ENCODE measurements at places on chromosomes 5 and 9.
A peak's percentile ranks its signal among the peaks of the same experiment; 100 is the strongest.

- no peak for DNase-seq
These were observed 165.3 kb downstream of the ERCC6L2 start for GRCh38 chr9:96040591-96041461.

DNA sequence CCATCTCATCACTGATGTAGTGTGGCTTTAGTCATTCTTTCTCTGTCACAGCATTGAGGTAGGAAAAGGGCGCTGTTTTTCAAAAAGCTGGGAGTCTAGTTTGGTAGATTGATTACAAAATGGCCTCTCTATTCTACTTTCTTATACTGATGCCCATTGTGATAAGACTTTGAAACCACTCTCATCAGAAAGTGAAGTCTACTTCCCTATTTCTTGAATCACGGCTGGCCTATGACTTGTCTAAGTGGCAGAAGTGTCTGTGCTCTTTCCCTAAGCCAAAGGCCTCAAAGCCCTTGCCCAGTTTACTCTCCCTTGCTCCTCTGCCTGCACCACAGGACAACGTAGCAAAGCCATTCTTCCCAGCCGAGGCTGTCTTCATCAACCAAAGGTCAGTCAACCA is 83.0 kb upstream of the IL33 start:
- no peak for DNase-seq

DNA sequence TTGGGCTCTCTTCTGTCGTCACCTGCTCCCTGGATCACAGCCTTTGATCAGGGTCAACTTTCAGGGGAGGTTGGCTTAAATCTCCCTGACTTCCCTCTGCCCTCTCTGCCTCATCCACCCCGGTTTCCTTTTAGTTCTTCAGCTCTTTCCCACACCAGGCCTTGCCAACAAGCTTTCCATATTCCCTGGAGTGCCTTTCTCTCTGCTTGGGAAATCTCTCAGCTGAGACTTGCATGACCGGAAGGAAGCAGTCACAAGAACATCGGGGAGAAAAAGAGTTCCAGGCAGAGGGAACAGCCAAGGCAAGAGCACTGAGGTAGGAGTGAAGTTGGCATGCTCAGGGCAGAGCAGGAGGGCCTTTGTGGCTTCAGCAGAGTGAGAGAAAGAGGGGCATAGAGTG is 88.4 kb upstream of the HSPA9 start:
- no peak for DNase-seq

DNA sequence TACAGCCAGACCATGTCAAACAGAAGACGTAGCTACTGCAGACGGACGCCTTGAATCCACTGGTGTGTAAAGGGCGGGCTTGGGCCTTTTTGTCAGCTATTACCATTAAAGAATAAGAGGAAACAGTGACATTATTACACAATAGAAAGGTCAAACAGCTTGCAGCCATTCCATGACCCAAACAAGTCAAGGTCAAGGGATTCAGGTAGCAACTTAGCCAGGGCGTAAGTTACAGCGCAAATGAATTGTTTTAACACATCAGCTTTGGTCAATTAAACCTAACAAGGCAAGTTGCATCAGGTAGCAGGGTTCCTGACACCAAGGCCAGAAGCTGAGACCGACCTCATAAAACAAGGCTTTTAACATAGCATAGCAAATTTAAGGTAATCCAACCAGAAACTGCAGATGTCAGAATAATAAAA is 15.3 kb downstream of the NFIB start:
- DNase-seq: no peak

- no peak for DNase-seq
These were observed 5.1 kb upstream of the SEPTIN8 start for GRCh38 chr5:132782101-132782500.

DNA sequence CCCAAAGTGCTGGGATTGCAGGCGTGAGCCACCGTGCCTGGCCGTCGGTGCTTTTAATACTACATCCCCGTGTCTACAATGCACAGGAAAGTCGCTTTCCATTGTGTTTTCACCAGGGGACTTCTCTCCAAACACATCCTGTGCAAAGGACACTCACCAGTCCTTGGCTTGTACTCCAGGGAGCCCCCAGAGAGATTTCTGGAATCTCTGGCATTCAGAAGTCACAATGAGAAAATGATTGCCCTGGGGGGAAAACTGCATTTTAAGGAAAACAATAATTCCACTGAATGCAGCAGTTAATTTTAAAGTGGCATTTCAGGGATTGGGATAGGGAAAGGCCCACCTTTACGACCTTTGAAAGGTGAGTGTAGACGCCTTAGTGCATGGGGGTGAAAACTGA is 112.0 kb downstream of the ADAMTS16 start:
- DNase-seq: no peak

DNA sequence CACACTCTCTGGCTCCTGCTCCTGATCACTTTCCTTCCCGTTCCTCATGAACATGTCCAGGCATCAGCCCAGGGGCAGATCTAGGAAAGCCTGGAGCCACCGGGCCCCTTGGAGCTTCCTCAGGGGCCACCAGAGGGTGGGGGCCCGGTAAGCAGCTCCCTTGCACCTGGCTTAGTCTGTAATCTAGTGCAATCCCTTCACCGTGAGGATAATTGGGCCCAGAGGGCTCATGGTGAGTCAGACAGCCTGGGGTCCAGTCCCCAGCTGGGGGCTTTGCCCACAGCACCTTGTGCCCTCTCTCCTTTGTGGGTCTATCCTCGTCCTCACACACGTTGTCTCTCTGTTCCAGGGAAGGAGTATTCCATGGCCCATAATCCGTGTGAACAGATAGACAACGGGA is 10.4 kb upstream of the ALDH1B1 start:
- no peak for DNase-seq

- no peak for DNase-seq
These were observed 11.9 kb upstream of the DDX41 start for GRCh38 chr5:177528631-177529030.

GRCh38 chr5:36041537-36041845 is 25.2 kb downstream of the UGT3A2 start:
- no peak for DNase-seq

DNA sequence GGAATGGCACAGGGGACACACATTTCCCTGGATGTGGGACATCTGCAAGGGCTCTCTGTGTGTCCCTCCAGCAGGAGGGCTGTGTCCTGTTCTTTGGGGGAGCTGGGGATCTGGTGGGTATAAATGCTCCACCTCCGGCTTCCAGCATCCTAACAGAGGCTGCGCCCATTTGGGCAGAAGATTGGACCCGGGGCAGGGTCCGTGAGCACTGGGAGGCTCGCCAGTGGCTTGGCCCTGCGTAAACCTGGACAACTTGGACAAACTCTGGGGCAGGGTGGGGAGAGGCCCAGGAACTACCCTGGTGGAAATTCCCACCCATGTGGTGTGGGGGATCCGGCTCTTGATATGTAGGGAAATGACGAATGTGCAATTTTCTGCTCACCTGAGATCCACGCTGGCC is 80.9 kb downstream of the GADD45G start:
- DNase-seq: no peak

DNA sequence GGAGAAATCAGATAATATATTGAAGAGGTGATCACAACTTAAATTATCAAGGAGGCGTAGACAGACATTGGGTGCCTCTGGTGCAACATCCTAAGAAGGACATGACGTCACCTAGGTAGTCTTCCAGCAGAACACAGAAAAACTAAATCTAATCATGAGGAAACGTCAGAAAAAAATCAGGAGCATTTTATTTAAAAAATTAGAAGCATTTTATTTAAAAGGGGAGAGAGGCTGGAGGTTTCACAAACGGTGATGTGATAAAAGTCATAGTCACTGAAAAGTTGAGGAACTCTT is 254.6 kb downstream of the TMEM167A start:
- no peak for DNase-seq

GRCh38 chr9:72134801-72135200 is 14.4 kb upstream of the GDA start:
- DNase-seq: no peak

DNA sequence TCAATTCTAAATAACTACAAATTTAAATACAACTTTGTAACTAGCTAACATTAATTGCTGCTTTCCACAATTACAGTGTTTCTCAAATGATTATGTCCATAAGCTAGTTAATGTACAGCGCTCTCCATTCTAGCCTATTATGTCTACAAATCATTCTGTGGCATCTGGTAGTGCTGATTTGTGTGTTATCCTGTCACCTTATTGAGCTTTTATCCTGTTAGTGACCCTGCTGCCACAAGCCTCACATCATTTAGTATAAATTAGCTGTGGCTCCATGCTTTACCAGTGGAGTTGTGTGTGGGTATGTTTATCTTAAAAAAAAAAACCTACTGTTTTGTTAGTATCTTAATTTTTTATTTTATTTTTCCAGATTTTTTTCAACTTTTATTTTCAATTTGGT is 112.6 kb upstream of the PJA2 start:
- DNase-seq: no peak

DNA sequence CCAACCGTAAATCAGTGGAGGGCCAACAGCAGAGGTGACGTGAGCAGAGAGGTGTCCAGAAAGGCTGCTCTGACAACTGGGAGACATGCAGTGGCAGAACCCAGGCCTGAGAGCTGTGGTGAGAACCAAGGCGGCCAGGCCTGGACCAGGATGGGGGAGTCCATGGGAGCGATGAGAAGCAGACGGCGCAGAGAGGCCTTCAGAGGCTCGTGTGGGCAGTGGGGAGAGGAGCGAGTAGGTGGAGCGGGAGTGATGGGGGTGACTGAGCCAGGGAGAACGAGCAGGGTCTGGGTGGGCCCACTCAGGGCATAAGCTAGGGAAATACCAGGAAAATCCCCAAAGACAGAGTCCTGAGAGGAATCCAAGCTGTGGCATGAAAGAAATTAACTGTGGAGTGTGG is 7.9 kb upstream of the IL3 start:
- no peak for DNase-seq

DNA sequence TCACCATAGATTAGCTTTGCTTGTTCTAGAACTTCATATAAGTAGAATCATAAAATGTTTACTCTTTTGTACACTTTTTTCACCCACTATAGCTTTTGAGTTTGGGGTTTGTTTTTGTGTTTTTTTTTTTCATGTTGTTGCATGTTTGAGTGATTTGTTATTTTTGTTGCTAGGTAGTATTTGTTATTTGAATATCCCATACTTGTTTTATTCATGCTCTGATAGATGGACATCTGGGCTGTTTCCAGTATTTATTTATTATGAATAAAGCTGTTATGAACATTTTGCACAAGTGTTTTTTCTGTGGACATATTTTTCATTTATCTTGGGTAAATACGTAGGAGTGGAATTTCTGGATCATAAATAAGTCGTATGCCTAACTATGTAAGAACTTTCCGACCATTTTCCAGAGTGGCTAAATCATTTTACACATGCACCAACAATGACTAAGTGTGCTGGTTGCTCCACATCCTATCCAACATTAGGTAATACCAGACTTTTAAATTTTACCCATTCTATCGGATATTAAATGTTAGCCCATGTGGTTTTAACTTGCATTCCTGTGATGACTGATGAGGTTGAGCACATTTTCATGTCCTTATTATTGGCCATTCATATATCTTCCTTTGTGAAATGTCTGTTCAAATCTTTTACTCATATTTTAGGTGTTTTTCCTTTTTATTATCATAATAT is 69.1 kb upstream of the NR4A3 start:
- no peak for DNase-seq

DNA sequence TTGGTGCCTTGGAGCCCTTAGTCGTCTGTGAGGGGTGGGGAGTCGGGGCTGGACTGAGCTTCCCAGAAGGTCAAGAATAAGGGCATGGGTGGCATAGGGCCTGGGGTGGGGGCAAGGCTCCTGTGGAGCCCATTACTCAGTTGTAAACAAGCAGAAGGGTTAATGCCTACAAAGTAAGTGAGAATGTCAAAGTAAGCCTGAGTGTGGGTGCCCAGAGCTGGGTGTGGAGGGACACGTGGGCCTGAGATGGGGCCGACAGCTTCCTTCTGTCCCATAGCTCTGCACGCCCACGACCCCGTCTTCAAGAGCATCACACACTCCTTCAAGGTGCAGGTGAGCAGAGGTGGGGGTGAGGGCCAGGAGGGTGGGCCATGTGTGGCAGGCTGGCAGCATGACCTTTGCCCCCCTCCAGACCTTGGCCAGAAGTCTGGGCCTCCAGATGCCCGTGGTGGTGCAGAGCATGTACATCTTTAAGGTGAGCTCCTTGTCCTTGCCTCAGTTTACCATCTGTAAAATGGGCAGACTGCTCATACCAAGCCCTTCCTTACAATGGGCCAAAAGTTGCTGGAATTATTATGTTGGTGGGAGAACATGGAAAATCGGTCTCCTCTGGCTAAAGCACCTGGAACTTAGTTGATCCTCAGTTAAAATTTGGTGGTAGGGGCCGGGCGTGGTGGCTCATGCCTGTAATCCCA is 11.1 kb downstream of the DOLK start:
- DNase-seq: no peak

GRCh38 chr9:135662758-135663450 is at the start of gene LCN9:
LCN9 (plus strand) TSS chr9:135663309; CDS start chr9:135663322, 13 bp downstream.
- DNase-seq: no peak

- no peak for DNase-seq
These were observed 48.8 kb upstream of the CD180 start for GRCh38 chr5:67245259-67245846.

- DNase-seq: no peak
These were observed 232.8 kb upstream of the ZNF608 start for GRCh38 chr5:124979251-124979650.

GRCh38 chr9:98657897-98658296 is 50.8 kb downstream of the GABBR2 start:
- no peak for DNase-seq

- DNase-seq: peak; percentile 27
These were observed 639 bp downstream of the INVS start for GRCh38 chr9:100099722-100100042.

DNA sequence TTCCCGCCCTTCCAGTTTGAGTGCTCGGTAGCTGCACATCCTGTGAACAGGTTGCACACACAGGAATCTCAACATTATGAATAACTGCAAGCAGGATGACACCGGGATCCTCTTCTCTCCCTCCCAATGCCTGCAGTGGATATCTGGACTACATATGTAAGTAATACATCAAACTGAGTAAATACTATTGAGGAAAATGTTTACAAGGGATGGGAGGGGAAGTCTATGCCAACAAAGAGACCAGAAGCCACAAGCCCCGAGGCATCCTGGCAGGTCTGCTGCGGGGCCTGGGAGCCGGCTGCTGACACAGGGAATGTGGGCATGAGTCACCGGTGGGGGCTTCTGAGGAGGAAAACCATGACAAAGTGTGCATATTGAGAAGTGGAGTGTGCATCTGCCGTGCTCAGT is 8.6 kb upstream of the ANKRD33B start:
- DNase-seq: no peak

- no peak for DNase-seq
These were observed 30.2 kb upstream of the HSPA9 start for GRCh38 chr5:138605254-138605972.

DNA sequence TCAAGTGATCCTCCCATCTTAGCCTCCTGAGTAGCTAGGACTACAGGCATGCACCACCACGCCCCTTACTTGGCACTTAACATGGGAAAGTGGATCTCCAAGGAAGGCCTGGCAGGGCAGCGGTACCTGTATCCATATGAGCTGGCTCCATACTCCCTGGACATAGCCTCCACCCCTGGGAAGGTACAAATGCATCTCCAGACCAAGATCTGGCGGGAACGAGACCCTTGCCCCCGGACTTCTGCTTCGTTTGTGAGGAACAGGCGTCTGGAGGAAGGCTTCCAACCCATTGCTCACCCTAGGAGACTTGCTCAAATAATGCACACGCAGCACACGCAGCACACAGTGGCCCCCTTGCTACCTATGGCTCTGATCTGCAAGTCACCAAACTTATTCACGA is 55.2 kb downstream of the CRB2 start:
- DNase-seq: no peak

GRCh38 chr9:127535834-127536233 is 76.2 kb upstream of the STXBP1 start:
- DNase-seq: no peak

GRCh38 chr9:17739022-17739421 is 160.2 kb downstream of the SH3GL2 start:
- DNase-seq: no peak

Measured in activated CD4-positive, alpha-beta T cell treated with anti-CD3 and anti-CD28 coated beads for 48 hours (primary cell).